ENCODE measurements at places on chromosomes 12 and 14.

- no peak for DNase-seq
These were observed 74.8 kb downstream of the ARL6IP4 start for GRCh38 chr12:123055281-123055766.

- no peak for DNase-seq
These were observed 34.3 kb downstream of the KTN1 start for GRCh38 chr14:55614304-55614703.

- DNase-seq = no peak
These were observed 25.8 kb downstream of the DAO start for GRCh38 chr12:108905725-108906124.

DNA sequence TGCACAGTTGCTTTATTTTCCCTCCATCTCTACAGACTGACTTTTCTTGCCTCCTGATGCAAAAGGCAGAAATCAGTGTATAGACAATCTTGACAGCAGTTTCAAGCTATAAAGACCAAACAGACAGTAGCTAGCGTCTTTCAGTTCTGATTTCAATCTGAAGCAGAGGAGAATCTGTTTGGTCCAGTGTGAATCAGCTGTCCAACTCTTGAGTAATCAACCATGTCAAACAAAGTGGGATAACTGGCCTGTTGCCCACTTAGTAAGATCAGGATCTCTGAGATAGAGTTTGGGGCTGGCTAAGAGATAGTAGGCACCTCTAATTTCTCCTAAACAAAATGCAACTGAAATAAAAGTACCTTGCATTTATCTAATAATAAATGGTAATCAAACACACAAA, 797.4 kb upstream of the FBXO33 start:
- DNase-seq = no peak

GRCh38 chr12:25971654-25972041, 13.2 kb downstream of the RASSF8 start:
- DNase-seq = no peak

GRCh38 chr14:92549859-92550230, 36.3 kb downstream of the RIN3 start:
- DNase-seq = no peak

GRCh38 chr12:57258977-57259970, 8.3 kb upstream of the STAC3 start:
- DNase-seq = no peak

- DNase-seq = no peak
These were observed 120.4 kb downstream of the CALM1 start for GRCh38 chr14:90517076-90517841.

- no peak for DNase-seq
These were observed 113.9 kb downstream of the ANO4 start for GRCh38 chr12:100908501-100908900.

GRCh38 chr14:99672506-99673304, 11.4 kb upstream of the CYP46A1 start:
- DNase-seq = no peak

GRCh38 chr12:52175371-52176350, 16.2 kb downstream of the KRT80 start:
- no peak for DNase-seq

Measured in T-helper 22 cell (primary cell).